Stimulated activated CD8-positive, alpha-beta memory T cell treated with anti-CD3 and anti-CD28 coated beads, Interleukin-7, amount 100 ng/mL, for 1 hour (primary cell): ENCODE measurements at places on chromosomes 1 and 21.

DNA sequence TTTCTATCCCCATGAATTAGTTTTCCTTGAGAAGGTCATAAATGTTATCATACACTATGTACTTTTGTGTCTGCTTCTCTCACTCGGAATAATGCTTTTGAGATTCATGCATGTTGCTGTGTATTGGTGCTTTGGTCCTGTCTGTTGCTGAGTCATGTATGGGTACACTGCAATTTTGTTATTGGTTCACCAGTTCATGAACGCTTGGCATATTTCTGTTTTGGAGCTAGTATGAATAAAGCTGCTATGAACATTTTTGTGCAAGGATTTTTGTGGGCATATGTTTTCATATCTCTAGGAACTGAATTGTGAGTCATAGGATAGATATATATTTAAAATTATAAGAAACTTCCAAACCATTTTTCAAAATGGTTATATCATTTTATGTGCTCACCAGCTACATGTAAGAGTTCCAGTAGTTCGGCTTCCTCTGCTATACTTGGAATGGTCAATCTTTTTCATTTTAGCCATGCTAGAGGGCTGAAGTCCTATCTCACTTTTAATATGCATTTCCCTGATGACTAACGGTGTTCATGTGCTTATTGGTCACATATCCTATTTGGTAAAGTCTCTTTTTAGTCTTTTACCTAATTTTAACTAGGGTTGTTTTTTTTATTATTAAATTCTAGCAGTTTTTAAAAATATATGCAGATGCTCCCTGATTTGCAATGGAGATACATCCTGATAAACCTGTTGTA lies 38.2 kb downstream of the ETS2 start:
- DNase-seq, result no peak

DNA sequence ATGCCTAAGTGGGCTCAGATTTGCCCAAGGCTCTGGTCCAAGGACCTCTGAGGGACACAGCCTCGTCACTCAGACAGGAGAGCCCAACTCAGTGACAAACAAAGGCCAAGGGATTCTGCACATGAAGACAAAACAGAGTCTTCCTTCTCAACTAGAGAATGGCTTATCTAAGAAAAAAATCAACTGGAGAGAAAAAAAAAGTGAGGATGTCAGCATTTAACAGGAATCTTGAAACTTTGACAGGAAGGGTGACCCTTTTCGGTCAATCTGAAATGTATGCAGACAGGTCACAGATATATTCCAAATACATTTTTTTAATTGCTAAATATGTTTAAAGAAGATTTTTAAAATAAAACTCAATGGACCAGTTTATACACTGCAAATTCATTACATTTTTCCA lies 154.5 kb downstream of the ETS2 start:
- DNase-seq, result no peak

- DNase-seq, result no peak
These were observed 44.3 kb upstream of the BATF3 start for GRCh38 chr1:212743901-212744475.

DNA sequence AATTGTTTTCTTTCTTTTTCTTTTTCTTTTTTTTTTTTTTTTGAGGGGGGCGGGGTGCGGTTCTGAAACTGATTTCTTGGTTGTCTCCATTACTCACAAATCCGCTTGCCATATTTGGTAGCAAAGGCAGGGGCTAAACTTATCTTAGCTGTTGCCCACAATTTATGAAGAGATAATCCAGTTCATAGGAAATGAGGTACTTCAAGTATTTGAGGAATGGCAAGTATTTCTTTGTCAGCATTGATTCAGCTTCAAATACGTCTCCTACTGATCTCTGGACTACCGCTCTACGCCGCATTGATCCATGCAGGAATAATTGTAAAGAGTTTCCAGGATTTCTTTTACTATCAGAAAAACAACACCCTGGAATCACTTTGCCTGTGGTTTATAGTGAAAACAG lies 289.2 kb upstream of the DPYD start:
- no peak for DNase-seq

GRCh38 chr1:202571719-202572339 lies 138.4 kb downstream of the SYT2 start:
- no peak for DNase-seq

DNA sequence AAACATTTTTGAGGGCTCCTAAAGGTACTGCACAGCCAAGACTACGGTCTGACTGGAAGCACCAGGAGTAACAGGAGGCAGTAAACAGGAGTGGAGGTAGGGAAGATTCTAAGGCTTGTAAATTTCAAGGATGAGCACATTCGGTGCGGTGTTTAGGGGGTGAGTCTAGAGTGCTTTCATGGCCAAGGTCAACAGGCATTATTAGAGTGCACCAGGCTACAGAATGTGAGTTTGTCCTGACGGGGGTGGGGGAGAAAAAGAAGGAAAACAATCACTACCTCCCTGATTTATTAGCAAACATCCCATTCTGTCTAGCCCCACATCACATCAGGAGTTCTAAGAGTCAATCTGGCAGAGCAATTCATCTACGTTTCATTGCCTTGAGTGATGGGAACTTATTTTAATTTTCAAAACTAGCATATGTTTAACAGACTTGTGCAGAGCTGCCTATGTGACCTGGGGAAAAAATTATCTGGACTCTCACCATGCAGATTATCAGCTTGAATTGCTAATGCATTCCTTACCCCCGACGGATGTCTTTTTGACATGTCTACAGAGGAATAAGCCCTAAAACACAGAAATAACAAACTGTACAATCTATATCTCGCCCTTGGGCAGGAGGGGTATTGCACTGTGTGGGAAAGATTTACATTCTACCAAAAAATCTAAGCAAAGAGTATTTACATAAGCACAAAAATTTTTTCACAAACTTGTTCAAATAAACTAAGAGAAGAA lies 45.0 kb downstream of the APP start:
- no peak for DNase-seq

GRCh38 chr1:167501515-167502191 lies 16.7 kb downstream of the CD247 start:
- no peak for DNase-seq

GRCh38 chr1:116743535-116743934 lies 10.7 kb upstream of the CD2 start:
- no peak for DNase-seq

DNA sequence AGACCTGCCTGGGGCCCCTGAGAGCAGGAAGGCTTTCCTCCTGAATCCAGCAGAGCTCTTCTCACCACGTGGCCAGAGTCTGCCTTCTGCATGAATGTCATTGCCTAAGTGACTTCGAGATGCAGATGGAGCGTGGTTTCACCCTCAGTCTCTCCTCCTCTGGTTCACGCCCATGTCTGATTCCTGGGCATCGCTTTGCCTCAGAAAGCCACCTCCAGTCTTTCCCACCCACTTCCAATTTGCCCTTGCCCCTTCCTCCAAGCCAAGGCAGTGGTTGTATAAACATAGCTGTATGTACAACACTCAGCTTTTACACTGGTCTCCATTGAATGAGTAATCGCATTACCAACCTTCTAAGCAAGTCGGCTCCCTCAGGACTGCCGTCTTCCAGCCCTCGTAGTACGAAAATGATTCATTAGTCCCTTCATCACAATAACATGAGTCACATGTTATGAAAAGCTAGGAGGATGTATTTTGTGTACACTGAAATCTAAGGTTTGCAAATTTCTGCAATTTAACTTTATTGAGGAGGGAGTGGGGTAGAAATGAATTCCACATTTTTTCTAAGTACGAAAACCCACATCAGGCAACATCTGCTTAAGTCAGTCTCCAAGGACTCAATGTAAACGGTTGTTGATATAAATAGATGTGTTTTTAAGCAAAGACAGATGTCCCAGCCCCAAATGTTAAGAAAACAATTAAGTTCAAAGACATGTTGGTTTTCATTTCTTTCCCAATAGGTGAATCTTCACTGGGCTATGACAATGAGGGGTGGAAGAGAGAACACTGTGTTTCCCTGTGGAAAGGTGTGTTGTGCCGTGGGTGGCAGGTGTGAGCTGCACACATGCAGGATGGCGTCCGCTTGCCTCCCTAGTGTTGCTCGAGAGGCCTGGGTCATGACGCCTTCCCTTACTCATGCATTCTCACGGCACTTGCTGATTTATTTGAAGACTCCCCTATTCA lies 32.3 kb upstream of the ETS2 start:
- DNase-seq, result no peak

DNA sequence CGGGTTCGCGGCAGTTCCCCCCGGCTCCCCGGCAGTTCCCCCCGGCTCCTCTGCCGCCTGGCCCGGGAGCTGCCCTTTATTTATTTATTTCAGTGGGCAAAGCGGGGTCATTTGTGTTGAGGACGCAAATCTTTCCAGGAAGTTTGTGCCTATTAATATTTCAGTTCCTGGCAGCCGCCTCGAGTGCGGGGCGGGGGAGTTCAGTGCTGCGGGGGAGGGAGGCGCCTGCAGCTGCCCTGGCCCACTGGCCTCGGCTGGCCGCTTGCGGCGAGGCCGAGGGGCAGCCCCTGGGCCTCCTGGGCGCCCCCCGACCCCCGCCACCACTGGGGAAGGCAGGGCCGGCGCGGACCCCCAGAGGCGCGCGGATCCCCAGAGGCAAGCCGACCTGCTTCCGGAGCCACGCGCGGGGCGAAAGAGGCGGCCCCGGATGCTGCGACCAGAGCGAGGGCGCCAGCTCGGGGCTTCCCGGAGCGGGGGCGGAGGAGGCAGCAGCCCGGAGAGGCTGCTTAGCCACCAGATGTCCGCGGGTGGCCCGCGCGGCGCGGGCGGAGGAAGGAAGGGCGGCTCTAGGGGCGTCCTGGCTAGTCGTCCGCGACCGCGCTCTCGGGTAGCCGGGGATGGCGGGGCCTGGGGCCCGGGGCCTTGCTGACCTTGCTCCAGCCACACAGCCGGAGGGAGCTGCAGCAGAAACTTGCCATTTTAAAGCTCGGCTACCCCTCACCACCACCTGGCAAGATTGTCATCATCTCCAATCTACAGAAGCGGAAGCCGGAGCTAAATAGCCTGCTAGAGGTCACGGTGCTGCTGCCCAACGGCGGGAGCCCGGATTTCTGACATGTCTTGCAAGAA lies 48.0 kb downstream of the H3-3A start:
- no peak for DNase-seq

GRCh38 chr1:42776502-42776901 lies 8.3 kb upstream of the TMEM269 start:
- no peak for DNase-seq

- no peak for DNase-seq
These were observed 260.6 kb downstream of the CACNA1E start for GRCh38 chr1:181743878-181744312.

DNA sequence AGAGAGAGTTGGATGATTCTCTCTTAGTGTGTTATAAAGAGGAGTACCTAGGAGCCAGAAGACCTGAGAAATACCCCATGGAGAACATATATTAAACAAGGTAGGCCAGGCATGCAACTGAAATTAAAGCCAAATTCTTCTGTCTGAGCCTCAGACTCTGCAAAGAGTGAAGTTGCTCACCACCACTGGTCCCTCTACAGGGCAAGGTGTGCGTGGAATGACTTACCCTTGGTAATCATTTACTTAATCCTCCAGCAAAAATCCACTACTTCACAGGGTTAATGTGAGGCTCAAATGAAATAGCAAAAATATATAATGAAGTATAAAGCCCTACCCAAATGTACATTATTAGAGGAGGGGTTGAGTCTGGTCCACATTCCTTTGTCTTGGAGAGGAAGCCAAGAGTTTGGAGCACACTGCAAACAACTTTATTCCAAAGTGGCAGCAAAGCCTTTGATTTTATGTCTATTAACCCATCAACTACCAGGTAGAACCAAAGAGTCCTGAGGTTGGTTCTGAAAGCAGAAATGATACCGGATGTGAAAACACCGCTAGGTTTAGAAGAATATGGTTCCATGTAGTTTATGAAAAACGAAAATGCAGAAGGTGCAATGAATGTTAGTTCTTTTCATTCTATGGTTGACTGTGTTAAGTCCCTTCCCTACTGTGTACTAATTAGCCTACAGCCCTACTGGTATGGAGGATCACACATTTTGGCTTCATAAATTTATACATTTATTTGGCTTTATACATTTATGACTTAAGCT lies 8.5 kb downstream of the SSR2 start:
- DNase-seq, result no peak

- DNase-seq, result no peak
These were observed 62.5 kb upstream of the DMRTB1 start for GRCh38 chr1:53396573-53397268.

- DNase-seq, result no peak
These were observed 17.2 kb downstream of the TIE1 start for GRCh38 chr1:43317817-43318471.

- no peak for DNase-seq
These were observed 570.3 kb downstream of the LMO4 start for GRCh38 chr1:87899017-87899416.

DNA sequence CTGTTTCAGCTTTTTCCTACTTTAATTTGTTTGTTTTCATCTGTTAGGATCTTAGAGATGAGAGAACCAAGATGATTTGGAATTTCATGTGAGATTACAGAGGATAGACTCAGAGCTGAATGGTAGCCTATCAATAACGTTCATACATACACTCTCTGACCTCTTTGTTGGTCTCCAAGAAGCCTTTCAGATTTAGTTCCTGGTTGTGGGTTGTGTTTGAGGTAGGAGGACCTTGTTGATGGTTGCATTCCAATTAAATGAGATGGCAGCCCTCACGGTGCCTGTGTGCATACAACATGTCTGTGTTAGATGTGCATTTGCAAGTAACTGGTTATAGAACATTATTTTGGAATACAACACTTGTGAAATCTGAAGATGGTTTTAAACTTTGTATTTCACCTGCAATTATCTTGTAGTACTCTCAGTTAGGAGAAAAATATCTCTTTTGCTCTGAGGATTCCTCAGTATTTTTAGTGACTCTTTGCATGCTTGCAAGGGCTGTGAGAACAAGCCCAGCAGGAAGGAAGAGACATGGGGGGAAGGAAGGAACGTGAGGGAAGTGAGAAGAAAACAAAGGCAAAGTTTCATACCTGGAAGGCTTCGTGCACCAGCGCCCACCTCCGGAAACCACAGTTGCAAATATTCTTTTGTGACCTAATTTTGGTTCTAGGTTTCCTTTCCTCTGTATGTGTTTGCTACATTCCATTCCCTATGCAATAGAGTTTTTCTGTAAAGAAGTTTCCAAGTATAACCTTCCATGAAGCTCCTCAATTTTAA lies 291.8 kb downstream of the DISC1 start:
- DNase-seq, result no peak

- no peak for DNase-seq
These were observed 727.7 kb downstream of the USP25 start for GRCh38 chr21:16457498-16457897.

GRCh38 chr1:39416609-39417008 lies 74.8 kb upstream of the BMP8A start:
- DNase-seq, result no peak

- no peak for DNase-seq
These were observed 658 bp downstream of the UBXN11 start for GRCh38 chr1:26305667-26306289.

DNA sequence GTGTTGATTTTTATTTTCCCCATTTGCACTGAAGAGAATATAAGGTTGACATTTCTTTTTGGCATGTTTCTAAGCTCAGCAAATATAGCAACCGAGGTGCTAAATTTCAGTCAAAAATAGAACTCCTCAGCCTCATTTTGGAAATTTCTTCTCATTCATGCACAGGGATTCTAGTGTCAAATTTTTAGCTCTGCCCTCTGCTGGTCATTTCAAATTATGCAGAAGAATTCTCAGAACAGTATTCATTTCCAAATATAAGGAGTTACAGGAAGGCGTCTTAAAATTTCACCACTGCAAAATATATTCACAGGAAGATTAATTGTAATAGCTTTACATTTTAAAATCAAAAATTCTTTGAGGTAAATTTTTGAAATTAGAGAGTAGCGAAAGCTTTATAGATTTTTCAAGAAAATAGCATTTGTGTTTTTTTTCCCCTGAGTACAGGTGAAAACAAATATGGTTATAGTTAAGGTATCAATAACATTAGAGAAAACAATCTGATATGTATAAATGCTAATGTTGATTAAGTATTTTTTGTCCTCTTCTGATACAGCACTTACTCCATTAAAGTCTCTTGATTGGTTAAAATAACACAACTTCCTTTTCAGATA lies 57.9 kb downstream of the FMN2 start:
- DNase-seq, result no peak
